DND-41 (cell line): ENCODE measurements at places on chromosomes 11 and 22.

GRCh38 chr22:37188901-37189466, 937 bp upstream of the C1QTNF6 start:
- no peak for DNase-seq

DNA sequence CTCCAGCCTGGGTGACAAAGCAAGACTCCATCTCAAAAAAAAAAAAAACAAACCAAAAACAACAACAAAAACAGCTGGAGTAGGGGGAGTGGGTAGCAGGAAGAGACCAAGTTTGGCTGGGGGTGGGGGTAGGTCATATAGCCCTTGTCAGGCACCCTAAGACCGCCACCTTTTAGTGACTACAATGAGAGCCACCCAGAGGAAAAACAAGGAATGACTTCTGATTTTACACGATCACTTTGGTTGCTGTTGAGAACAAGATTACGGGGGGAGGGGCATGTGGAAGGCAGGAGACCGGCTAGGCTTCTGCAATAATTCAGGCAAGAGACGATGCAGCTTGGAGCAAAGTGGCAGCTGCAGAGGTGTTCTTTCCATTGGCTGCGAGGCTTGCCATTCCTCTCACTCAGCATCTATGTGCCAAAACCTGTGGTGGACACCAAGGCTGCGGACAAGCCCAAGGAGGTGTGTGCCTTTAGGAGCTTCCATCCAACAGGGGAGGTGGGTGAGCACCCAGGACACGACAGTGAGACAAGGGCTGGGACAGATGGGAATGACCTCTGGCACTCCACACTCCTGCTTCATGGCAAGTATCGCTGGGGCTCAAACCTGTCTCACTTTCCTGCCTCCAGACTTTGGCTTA, 1.7 kb downstream of the RPS19BP1 start:
- peak; percentile 43 for DNase-seq

- no peak for DNase-seq
Measured at GRCh38 chr11:116881143-116881542, 43.7 kb upstream of the APOA1 start.

DNA sequence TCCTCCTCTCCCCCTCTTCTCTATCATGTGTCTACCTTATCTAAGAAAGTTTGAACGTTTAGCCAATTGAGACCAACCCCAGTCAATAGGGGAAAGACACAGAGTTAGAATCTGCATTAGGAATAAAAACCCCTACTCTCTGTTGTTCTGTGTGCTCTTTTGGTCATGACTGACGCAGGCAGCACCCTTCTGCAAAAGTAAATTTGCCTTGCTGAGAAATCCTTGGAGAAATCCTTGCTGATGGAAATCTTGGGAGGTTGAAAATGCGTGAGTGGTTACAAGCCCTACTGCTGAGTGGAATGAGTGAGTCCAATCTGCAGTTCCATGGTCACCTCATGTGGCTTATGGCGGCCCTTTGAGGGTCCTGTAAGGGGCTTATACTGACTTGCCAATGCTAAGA, 145.2 kb downstream of the AASDHPPT start:
- DNase-seq = no peak

DNA sequence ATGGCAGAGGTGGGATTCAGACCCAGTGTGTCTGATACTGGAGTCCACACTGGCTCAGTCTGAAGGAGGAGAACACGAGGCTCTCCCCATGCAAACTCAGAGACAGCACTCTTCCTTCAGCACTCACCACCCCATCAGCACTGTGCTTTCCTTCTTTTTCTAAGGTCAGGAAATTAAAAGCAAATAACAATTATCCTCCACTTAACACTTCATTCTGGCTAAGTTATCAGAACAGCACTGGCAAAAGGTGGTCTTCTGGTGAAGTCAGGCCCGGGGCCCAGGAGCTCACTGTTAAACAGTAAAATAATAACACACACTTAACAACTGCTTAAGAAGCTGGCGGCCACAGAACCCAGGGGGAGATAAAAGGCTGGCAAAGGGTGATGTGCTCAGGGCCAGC, 107.1 kb downstream of the NAT10 start:
- DNase-seq = no peak

DNA sequence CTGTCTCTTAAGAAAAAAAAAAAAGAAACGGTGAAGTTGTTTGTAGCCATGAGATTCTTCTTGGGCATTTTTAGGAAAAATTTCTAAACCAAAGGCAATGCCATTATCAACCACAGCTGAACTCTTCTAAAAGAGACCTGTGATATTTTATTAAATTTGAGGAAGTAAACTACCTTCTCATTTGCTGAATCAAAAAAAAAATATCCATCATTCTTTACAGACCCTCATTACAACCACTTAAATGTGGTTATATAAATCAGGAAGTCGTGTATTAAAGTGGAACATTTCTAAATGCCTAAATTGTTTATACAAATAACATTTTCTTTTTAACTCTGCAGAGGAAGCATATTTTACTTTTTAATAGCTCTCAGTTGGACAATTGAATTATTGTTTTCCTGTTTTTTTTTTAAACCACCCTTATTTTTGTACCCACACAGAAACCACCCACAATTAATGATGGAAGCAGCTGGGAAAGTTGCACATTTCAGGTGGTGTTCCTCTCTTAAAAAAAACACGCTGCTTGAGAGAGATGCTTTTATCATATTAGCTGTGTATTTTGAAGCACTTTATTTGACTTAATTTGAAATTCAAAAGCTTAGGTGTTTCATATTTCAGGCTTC, 91.2 kb downstream of the ARHGAP42 start:
- DNase-seq = no peak

DNA sequence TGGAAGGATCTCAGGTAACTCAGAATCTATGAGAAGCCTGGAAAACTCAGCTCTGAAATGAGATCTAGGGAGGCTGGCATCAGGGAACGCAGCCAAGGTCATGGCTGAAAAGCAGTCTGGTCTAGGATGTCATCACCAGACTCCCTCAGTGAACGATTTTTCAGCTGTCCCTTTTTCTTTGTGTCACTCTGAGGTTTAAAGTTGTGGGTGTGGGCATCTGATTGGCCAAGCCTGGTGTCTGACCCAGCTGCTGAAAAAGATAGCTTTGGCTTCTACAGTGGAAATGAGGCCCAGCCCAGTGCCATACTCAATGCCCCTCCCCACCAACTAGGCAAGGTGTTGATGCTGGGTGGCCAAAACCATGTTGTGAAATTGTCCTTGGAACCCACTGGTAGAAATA, 14.5 kb downstream of the RPS3 start:
- no peak for DNase-seq

- DNase-seq = no peak
Measured at GRCh38 chr11:13923716-13924650, 38.5 kb upstream of the SPON1 start.

- DNase-seq = no peak
Measured at GRCh38 chr11:118277312-118277711, 13.2 kb upstream of the MPZL2 start.

DNA sequence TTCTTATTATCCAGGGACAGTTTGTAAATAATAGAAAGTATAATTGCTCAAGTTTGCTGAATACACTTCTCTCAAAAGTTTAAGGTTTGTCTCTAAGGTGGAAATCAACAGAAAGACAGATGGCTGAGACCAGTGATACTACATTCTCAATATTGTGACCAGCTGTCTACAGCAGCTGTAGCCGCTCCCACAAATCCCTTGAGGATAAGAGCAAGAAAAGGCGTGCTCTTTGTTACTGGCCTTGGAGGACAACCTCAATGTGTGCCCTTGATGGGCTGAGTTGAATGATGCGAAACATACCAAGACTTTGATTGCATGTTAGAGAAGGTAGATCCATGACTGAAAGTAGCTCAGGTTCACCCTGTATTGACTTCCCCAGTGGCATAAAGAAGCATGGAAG, 6.1 kb downstream of the OR6M1 start:
- DNase-seq = no peak

DNA sequence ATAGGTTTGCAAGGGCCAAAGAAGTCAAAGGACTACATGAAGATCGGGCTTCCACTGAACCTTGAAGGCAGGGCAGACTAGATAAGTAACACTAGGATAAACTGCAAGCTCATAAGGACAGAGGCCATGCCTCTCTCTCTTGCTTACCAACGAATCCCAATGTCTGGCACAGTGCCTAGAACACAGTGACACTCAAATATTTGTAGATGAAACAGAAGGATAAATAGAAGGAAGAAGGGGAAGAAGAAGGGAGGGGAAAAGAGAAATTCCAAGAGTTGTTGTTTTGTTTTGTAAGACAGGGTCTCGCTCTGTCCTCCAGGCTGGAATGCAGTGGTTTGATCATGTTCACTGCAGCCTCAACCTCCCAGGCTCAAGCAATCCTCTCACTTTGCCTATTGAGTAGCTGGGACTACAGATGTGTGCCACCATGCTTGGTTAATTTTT, 26.9 kb downstream of the SIK3 start:
- DNase-seq = no peak

- DNase-seq = no peak
Measured at GRCh38 chr11:66412110-66412509, 8.7 kb upstream of the NPAS4 start.

- DNase-seq = no peak
Measured at GRCh38 chr11:86632499-86633269, 39.7 kb downstream of the ME3 start.

DNA sequence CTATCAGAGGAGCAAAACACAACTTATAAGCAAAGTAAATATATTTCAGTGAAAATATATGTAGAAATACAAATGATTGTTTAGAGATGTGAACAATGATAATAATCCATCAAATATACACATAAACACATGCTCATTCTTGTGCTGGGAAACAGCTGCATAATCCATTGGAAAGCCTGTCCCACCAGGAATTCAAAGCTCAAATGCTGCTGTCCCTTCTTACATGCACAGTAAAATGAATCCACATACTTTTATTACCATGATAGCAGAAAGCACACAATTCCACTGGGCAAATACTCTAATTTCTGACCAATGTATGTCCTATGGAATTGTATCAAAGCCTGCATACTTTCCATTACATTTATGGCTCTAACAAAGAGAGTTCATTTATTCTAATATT, 44.5 kb downstream of the SOX6 start:
- DNase-seq = no peak

DNA sequence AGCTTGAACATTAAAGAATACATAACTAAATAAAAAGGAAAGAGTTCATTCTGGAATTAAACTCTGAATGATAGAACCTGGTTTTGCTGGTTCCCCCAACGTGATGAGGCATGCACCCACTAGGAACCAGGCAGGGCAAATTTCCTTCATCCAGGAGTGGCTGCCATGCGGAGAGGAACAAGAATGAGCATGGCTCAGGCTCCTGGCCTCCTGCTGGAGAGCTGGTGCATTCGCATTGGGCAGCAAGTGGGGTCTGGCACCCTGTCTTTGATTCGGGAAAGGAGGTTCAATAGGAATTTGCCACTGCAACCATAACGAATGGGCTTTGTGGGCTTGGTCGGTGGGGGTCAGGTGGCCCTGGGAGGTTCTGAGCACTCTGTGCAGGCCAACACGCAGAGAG, 169.8 kb upstream of the TENM4 start:
- no peak for DNase-seq

GRCh38 chr11:121659811-121660210, 207.0 kb upstream of the SORL1-AS1 start:
- no peak for DNase-seq

GRCh38 chr11:6943131-6943530, 16.9 kb downstream of the ZNF215 start:
- no peak for DNase-seq

DNA sequence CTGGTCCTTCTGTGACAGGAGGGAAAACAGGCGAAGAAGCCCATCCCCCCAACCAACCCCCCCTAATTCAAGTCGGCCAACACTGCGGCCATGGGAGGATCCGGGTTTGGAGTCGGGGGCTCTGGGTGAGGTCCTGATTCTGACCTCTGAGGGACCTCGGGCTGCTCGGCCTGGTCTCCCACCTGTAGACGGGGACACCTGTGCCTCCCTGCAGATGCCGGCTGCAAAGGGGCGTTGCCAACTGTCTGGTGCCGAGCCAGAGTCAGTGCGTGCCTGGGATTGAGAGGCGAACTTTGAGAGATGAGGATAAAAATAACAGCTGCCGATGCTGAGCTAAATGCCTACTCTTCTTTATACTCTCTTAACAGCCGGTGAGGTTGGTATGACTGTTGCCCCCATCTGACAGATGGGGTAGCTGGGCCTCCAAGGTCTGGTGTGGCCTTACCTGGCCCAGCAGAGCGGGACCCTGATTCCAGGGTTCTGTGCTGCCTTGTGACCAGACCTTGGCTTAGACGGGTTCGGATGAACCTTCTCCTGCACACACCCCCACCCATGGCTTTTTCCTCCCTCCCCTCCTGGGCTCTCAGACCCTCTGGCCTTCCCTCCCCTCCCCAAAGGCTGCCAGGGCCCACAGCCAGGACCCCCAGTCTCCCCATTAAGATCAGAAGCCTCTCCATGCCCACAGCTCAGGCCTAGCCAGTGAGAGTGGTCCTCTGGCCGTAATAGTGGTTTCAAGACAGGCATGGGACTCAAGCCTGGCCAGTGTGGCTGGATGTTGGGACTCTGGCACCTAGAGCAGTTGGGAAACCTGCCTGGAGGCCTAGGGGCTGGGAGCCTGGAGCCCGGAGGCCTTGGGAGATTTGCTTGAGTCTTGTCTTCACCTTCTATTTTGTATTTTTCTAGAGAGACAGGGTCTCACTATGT, 41.7 kb downstream of the KCNJ4 start:
- no peak for DNase-seq

GRCh38 chr22:17587629-17588028, 24.3 kb downstream of the SLC25A18 start:
- no peak for DNase-seq

GRCh38 chr11:10302744-10303557, 1.9 kb upstream of the ADM start:
- peak; percentile 70 for DNase-seq

- DNase-seq = no peak
Measured at GRCh38 chr22:27358096-27358870, 443.3 kb downstream of the MN1 start.

DNA sequence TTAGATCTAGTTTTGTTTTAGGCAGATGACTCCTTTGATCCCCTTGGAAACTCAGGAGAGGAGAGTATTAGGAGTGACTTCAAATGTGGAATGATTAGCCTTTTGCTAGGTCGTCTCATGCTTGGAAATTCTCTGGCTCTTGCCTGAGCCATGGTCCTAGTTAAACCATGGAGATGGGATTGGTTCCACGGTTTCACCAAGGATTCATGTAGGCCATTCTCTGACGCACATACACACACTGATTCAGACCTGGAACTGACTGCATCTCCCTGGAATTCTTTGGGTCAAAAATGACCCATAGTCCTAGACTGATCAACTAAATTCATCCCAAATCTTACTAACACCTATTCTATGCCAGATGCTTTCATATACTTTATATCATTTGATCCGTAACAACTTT, 56.5 kb downstream of the POLD3 start:
- DNase-seq = no peak

DNA sequence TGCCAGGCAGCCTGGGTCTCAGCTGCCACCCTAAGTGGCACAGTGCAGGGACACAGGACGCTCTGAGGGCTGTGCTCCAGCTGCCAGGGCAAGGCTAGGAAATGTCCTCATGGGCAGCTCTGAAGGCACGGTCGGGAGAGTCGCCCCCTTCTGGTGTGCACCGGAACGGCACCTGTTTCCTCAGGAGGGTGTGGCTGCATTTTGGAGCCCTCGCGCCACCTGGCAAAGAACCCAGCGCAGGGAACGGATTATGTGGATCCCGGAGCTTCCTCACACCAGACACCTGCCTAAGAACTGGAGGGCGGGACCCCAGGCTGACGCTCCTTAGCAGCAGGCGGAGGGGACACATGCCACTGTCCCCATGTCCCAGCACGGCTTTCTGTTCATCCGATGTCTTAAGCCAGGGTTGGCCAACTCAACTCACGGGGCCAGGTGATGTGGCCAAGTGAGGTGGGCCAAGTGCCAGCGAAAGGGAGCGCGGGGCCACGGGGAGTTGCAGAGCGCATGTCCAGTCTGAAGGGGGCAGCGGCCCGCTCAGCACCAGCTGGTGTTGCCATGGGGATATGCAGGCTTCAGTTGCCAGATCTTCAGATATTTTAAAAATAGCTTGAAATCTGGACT, 5.1 kb upstream of the SLC22A8 start:
- peak; percentile 39 for DNase-seq
